CD8-positive, alpha-beta memory T cell (primary cell): ENCODE measurements at places on chromosomes 1 and 21. TPM values are rescaled to one million over a fixed set of nuclear protein-coding genes. Genes with fewer than 3 reads are reported as not detected.

IPO13 gene
- polyA plus RNA-seq = 16.0 TPM

IFI44L gene
- 12.7 TPM for polyA plus RNA-seq

DNA sequence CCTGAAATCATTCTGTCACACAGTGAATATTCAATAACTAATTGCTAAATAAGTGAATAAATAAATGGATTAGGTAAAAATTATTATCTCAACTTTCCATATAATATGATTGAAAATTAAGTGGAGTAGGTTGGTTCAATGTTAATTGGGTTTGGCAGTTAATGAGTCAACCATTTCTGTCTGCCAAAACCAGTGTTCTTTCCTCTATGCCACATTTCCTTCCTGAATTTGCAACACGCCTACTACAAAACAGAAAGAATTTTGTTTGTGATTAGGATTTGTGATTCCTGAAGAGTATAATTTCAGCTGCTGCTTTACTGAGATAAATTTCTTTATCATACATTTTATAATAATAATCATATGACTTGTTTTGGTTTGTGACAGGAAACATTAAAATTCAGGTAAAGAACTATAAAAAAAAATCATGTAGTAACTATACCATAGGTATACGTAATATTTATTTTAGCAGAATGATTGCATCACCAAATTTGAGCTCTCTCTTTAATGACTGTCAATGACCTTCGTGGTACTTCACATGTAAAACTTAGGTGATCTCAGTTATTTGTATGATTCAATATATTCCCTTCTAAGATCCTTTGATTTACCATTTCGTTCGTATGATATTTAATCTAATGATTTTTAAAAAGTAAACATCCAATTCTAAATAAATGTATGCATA lies 241.3 kb downstream of the KCNT2 start:
- no peaks in the 10 kb centered on the region for H3K27me3 ChIP-seq
- no peaks in the 10 kb centered on the region for H3K36me3 ChIP-seq
- H3K27ac ChIP-seq = no peak overlapping the region
- no peak for DNase-seq
- no peak overlapping the region for H3K4me3 ChIP-seq
- no peaks in the 10 kb centered on the region for H3K4me1 ChIP-seq

- H3K36me3 ChIP-seq = no peaks in the 10 kb centered on the region
- DNase-seq = no peak
- H3K4me1 ChIP-seq = peaks cover 31% of the 10 kb centered on the region
- H3K27ac ChIP-seq = peak overlapping the region; percentile 84
- H3K27me3 ChIP-seq = no peaks in the 10 kb centered on the region
- H3K4me3 ChIP-seq = peak overlapping the region; percentile 97
These were observed 113.0 kb downstream of the OSBPL9 start for GRCh38 chr1:51729824-51730301.

GRCh38 chr1:24903955-24904730 lies 25.9 kb downstream of the RUNX3 start:
- no peak overlapping the region for H3K4me3 ChIP-seq
- H3K27me3 ChIP-seq = no peaks in the 10 kb centered on the region
- peaks cover 57% of the 10 kb centered on the region for H3K4me1 ChIP-seq

GRCh38 chr1:218112862-218113261 lies 172.2 kb upstream of the RRP15 start:
- H3K4me3 ChIP-seq = no peak overlapping the region
- DNase-seq = no peak
- no peaks in the 10 kb centered on the region for H3K4me1 ChIP-seq
- H3K36me3 ChIP-seq = no peaks in the 10 kb centered on the region
- H3K27me3 ChIP-seq = no peaks in the 10 kb centered on the region

ROR1 gene
- polyA plus RNA-seq = not detected

LCE1D gene
- polyA plus RNA-seq = not detected

GRCh38 chr21:43786300-43786806 lies 3.0 kb upstream of the RRP1 start:
- no peaks in the 10 kb centered on the region for H3K36me3 ChIP-seq
- H3K4me1 ChIP-seq = peaks cover 13% of the 10 kb centered on the region
- H3K27me3 ChIP-seq = no peaks in the 10 kb centered on the region
- no peak for DNase-seq

GRCh38 chr1:184210031-184210430 lies 158.5 kb downstream of the TSEN15 start:
- H3K27ac ChIP-seq = no peak overlapping the region
- DNase-seq = no peak
- H3K4me1 ChIP-seq = no peaks in the 10 kb centered on the region
- no peak overlapping the region for H3K4me3 ChIP-seq
- no peaks in the 10 kb centered on the region for H3K36me3 ChIP-seq
- no peaks in the 10 kb centered on the region for H3K27me3 ChIP-seq

GRCh38 chr1:185610954-185611353 lies 123.2 kb upstream of the HMCN1 start:
- DNase-seq = no peak
- H3K27me3 ChIP-seq = no peaks in the 10 kb centered on the region
- no peaks in the 10 kb centered on the region for H3K4me1 ChIP-seq
- no peaks in the 10 kb centered on the region for H3K36me3 ChIP-seq
- no peak overlapping the region for H3K27ac ChIP-seq
- H3K4me3 ChIP-seq = no peak overlapping the region

HSD3B1 gene
- polyA plus RNA-seq = not detected

PLPP3 gene
- not detected for polyA plus RNA-seq

EDARADD gene
- polyA plus RNA-seq = 16.2 TPM

DNA sequence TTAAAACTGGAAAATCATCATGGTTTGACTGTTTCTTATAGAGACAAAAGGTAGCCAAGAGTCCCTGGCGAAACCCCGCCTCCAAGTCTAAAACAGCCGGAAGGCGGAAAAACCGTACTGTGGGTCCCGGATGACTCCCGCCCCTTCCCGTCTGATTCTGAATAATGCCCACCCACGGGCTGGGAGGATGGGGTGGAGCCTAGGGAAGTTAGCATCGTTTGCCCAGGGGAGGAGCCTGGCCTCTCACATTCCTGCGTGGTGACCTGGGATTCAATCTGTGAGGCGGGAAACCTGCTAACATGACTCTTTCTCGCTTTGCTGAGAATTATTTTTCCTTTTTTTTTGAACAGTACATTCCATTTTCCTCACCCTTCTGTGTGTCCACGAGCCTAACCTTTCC lies 124.9 kb downstream of the KCNK1 start:
- DNase-seq = no peak
- H3K4me1 ChIP-seq = no peaks in the 10 kb centered on the region
- no peaks in the 10 kb centered on the region for H3K36me3 ChIP-seq

DNA sequence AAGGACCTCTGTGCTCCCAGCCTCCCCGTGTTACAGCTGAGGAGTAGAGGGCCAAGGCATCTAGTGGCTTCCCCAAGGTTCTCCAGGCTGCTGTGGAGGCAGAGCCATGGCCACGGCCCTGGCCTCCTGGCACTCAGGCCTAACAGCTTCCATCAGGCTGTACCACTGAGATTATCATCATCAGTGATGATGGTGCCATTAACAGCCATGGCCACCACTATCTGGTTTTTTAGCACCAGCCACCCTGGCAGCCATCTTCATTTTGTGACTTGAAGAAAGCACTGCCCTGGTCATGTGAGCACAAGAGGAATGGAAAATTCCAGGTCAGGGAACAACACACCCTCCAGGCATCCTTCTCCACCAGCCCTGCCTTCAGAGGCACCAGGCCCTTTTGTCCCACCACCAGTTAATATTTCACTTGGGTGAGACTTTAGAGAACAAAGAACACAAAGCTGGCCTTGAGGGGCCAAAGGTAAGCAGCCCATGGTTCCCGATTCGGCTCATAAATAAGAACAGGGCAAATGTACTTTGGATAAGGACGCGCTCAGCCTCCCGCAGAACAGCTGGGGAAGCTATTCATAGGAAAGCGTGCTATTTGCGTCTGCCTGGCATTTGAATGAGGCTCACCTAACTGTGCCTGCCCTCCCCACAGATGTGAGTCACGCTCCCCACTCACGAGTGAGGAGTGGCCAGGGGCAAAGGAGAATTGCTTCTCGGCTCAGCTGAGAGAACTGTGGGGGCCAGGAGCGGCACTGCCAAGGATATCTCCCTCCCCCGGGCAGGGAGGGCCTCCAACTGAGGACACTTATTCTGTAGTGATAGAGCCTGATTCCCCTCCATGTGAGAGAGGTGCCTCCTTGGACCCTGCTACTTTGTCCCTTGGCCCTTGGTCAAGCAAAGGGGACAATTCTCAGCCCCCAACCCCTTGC lies 95.6 kb downstream of the CD58 start:
- H3K27ac ChIP-seq = no peak overlapping the region
- H3K27me3 ChIP-seq = no peaks in the 10 kb centered on the region
- H3K4me3 ChIP-seq = no peak overlapping the region
- DNase-seq = no peak
- no peaks in the 10 kb centered on the region for H3K4me1 ChIP-seq

DNA sequence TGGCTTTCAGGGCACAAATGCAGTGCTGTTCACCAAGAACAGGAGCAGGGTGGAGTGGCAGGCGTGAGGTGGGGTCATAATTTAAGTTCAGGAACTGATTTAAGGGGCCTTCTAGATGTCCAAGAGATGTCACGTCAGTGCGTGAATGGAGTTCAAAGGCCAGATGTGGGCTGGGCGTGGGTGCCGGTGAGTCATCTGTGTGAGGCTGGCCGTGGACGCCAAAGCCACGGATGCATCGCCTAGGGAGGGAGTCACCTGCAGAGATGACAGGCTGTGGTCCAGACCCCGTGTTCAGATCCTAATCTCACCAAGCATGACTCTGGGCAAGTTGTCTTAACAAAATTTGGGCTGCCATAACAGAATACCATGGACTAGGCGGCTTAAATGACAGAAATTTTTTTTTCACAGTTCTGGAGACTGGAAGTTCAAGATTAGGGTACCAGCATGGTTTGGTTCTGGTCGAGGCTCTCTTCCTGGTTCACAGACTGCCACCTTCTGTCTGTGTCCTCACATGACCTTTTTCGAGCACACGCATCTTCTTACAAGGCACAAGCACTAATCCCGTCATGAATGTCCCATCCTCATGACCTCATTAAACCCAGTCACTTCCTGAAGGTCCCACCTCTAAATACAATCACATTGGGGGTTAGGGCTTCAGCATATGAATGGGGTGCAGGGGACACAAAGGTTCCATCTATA lies 109.6 kb downstream of the PRDM2 start:
- no peaks in the 10 kb centered on the region for H3K27me3 ChIP-seq
- no peaks in the 10 kb centered on the region for H3K36me3 ChIP-seq
- no peak overlapping the region for H3K4me3 ChIP-seq
- no peak overlapping the region for H3K27ac ChIP-seq
- DNase-seq = peak; percentile 58

- H3K36me3 ChIP-seq = no peaks in the 10 kb centered on the region
- no peaks in the 10 kb centered on the region for H3K4me1 ChIP-seq
- DNase-seq = no peak
- H3K27ac ChIP-seq = no peak overlapping the region
- H3K27me3 ChIP-seq = no peaks in the 10 kb centered on the region
These were observed 89.5 kb upstream of the KCTD3 start for GRCh38 chr1:215477632-215478031.

- H3K4me1 ChIP-seq = peaks cover 2% of the 10 kb centered on the region
- no peaks in the 10 kb centered on the region for H3K27me3 ChIP-seq
- DNase-seq = no peak
- no peak overlapping the region for H3K27ac ChIP-seq
These were observed 27.2 kb upstream of the MGST3 start for GRCh38 chr1:165603810-165604209.

SMIM1 gene
- polyA plus RNA-seq = 1.1 TPM
